Naive thymus-derived CD8-positive, alpha-beta T cell (primary cell): ENCODE measurements at places on chromosomes 12 and 14.

- no peak for DNase-seq
Observed at GRCh38 chr12:4444031-4444430, 1.6 kb downstream of the FGF6 start.

GRCh38 chr14:95264271-95264973, 55.3 kb downstream of the CLMN start:
- no peak for DNase-seq

DNA sequence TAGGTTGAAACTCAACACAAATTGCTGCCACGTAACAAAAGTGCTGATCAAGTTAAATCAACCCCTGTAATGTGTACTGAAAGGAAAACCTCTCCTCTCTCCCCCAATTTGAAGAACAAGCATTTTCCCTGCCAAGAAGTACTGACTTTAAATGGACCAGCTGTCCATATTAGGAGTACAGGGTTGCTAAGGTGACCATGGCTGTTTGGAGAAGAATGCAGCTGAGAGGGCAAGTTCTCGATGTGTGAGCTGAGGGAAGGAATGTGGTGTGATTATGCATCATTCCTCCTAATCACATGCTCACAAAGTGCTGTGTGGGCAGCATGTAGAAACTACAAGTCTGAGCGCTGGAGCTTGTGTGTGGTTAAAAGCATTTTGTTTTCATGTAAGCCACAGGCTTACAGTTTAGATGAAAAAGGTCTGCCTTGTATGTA, 50.9 kb upstream of the CCT2 start:
- DNase-seq = no peak

GRCh38 chr14:58298477-58299400, at the start of gene ARID4A:
Gene ARID4A, plus strand, starts transcription at chr14:58298555. Its CDS starts 1,300 bp downstream, at chr14:58299855.
- DNase-seq = peak; percentile 25

GRCh38 chr14:23433457-23433856, 2.0 kb downstream of the MYH7 start:
- no peak for DNase-seq

- DNase-seq = no peak
Observed at GRCh38 chr12:74317078-74317601, 220.5 kb upstream of the ATXN7L3B start.

DNA sequence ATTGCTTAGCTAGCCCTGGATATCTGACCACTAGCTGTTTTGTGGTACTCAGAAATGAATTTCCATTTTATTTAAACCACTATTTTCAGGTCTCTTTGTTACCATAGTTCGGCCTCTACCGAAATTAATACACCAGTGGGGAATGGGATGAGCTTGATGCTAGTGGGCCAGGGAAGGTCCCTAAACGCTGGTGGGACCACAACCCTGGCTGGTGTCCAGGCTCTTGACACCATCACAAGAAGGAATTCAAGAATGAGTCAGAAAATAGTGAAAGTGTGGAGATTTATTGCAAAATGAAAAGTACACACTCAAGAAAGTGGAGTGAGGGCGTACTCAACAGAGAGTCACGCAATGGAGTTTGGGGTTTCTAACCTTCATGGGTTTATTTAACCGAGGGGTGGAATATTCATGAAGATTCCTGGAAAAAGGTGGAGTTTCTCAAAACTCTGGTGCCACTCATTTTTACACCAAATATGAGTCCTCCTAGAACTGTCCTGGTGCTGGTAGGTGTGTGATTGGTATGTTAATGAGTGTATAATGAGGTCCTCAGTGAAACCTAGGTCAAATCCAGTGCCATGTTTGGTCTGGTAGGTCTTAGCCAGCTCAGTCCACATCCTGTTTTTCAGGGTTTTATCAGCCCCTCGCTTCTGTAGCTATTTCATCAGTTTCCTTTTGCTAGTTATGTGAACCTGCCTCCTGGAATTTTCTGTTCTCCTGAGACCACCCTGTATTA, 38.9 kb upstream of the LRP6 start:
- DNase-seq = no peak

- DNase-seq = no peak
Observed at GRCh38 chr14:105082703-105083102, 17.5 kb upstream of the GPR132 start.

DNA sequence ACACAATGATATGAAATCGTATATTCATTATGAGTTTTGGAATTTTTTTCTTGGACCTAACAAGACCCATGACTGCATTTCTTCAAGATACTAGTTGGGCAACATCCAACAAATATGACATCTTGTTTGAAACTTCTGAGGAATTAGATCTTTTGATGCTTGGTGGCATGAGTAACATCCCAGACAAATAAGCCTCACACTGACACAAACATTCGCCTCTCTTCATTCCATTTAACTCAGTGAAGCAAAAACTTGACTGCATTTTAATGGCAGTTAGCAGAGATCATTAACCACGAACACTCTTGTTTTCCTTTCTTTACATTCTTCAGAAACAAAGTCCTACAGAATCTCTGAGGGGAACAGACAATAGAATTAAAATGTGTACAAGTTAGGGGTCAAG, 758.3 kb downstream of the C12orf50 start:
- no peak for DNase-seq

DNA sequence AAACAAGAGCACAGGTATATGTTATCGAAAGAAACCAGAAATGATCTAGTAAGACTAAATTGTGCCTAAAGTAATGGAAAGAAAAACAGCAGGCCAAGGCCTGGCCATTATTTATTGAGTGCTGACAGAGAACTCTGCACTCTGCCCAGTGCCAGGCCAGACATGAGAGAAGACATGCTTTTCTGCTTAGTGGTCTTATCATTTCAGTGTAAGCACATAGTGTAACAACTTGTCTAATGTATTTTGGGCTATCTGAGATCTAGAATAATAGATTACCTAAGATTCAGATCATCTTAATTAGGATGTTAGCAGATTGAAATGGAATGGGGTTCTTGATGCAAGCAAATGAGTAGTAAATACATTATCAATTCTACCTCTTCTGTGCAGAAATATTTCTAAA, 278.3 kb downstream of the AKAP6 start:
- no peak for DNase-seq

DNA sequence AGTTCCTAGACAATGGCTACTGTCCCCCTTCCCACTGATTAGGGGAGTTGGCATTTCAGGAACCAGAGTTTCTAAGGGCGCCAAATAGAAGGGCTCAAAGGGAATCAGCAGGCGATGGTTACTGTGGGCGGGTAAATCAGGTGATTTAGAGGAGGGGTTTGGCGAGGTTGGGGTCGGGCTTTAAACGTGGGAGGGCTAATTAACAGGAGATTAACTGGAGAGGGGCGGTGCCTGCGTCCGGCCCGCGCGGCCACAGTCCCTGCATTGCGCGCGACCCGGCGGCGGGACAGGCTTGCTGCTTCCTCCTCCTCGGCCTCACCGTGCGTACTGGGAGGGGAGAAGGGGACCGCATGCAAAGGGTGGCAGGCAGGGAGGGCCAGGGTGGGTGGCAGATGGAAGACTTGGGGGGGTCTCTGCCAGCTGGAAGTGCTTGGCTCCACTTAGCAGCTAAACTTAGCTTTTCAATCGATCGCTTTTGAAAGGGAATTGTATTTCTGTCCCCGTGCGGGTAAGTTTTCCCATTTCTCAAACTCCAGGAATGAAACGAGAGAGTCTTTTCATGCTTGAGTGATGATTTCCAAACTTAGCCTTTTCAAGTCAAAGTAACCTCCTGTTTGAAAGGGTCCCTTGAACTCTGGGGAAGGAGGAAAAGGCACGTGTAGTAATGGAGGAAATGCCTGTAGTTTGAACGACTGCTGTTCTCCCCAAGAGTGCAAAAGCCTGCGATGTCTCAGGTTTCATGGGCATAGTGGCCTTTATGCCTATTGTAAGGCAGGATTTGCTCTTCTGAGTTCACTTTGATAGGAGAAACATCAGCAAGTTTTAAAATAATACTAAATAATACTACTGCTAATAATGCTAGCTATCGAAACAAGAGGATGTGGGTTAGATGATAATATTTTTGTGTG, at the start of gene MGST1:
TSS of gene MGST1 (plus strand) at position 255 of the 908 bp plus-strand sequence. CDS start 6,608 bp downstream, outside the sequence.
- DNase-seq = no peak

- DNase-seq = no peak
Observed at GRCh38 chr12:43066471-43066870, 476.9 kb upstream of the PRICKLE1 start.

GRCh38 chr12:106205208-106206069, 42.4 kb downstream of the CKAP4 start:
- DNase-seq = no peak

- DNase-seq = no peak
Observed at GRCh38 chr12:125098676-125099408, 33.6 kb downstream of the AACS start.

- DNase-seq = peak; percentile 71
Observed at GRCh38 chr14:64879635-64880220, at the start of gene SPTB. Gene SPTB, minus strand, starts transcription at chr14:64879907. Its CDS starts 56,813 bp downstream, at chr14:64823094.

GRCh38 chr12:121719926-121720414, 7.4 kb downstream of the TMEM120B start:
- DNase-seq = no peak

GRCh38 chr12:45626965-45627364, 102.5 kb upstream of the ARID2 start:
- no peak for DNase-seq

GRCh38 chr14:29558516-29558915, 369.1 kb downstream of the PRKD1 start:
- DNase-seq = no peak

DNA sequence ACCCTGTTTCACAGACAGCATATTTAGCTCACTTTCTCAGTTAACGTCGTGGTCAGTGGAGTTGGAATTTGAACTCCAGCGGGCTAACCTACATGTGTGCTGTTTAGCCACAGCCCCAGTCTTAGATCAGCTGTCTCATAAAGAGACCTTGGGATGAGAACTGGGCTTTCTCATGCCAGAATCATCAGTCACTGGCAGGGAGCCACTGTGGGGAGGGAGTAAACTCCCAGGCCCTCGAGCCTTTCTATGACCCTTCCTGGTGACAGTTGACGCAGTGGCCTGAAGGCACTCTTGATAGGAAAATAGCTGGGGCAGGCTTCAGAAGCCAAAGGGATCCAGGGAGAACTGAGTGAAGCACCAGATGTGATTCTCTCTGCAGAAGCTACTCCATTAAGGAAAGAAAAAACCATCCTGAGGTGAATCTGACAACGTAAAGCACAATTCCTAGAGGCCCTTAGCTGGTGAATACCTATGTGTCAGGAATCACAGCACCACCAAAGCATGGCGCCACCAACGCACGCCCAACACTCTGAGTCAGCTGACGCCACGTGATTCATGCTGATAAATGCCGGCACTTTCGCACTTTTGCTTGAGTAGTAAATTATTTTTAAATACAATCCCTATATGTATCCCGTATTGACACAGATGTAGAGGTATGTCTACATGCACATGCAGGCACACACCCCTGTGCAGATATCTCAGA, 279.6 kb upstream of the TMEM132C start:
- DNase-seq = no peak

DNA sequence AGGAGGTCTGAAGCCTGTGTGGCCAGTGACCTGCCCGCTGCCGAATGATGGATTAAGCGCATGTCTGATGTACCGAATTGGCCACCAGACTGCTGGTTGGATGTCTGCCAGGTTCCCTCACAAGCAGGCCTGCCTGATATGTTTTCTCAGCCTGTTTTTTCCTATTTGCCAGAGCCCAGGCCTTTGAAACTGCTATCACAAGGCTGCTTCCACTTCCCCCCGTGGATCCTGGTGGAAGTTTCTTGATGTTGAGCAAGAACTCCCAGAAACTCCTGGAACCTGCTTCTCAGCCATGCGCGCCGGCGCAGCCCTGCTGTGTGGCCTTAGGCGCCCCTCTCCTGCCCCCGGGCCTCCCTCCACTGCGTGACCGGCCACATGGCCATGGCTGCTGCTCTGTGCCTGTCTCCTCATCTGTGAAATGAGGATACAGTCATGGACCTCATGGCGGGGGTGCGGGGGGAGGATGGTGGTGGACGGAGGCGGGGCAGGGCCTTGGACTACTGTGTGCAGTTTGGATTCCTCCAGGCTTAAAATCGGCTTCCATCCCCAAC, 56.6 kb downstream of the CALM1 start:
- no peak for DNase-seq

DNA sequence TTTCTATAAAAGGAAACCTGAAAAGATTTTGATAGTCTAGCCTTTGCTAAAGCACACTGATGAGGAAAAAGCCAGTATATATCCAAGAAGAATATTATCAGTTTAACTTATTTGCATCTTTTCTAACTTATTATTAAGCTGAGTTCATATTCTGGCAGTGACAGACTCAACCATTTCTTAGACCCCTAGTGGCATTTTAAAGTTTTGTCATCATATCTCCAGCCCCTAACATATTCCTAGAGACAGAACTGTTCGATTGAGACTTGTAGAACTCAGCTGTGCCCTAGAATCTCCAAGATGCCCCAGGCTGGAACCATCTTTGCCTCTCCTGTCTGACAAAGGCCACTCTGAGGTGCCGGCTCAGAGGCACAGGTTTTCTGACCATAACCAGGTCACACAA, 365.6 kb downstream of the NELL2 start:
- no peak for DNase-seq

DNA sequence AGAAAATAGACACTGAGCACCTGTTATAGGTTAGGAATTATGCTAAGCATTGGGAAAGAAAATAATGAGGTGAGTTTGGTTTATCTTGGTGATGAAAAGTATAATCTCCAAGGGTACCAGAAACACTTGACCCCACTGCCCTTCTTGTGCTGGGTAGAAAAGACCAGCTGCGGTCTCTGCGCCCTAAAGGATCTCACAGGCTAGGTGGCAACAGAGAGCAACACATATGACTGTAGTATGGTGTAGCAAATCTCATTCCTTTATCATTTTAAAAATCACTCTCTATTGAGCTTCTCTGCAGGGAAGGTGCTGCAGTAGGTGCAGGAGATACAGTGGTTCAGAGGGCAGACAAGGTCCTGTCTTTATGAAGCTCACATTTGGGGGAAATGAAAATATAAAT, 26.1 kb downstream of the NRXN3 start:
- DNase-seq = no peak

DNA sequence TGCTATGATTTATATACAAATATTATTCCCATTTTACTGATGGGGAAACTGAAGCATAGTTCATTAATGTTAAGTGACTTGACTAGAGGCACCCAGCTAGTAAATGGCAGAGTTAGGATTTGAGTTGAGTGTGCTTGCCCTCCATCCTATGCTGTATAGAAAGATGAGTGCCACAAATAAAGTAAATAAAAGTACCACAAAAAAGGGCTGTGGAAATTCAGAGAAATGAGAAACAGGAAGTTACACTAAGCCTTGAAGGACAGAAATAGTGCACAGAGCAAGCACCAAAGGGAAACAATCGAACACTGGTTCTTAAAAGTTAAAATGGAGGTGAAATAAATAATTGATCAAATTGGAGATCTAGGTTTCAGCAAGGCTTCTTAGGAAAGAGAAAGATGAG, 9.2 kb upstream of the ABCD2 start:
- DNase-seq = peak; percentile 37

- no peak for DNase-seq
Observed at GRCh38 chr12:21638054-21638891, 19.4 kb downstream of the LDHB start.

GRCh38 chr12:28017873-28018255, 45.3 kb upstream of the PTHLH start:
- DNase-seq = no peak

GRCh38 chr14:25134184-25134583, 84.2 kb upstream of the STXBP6 start:
- no peak for DNase-seq

GRCh38 chr12:102961466-102961855, 4.0 kb downstream of the ASCL1 start:
- no peak for DNase-seq
